ENCODE measurements at places on chromosomes 4 and X.

DNA sequence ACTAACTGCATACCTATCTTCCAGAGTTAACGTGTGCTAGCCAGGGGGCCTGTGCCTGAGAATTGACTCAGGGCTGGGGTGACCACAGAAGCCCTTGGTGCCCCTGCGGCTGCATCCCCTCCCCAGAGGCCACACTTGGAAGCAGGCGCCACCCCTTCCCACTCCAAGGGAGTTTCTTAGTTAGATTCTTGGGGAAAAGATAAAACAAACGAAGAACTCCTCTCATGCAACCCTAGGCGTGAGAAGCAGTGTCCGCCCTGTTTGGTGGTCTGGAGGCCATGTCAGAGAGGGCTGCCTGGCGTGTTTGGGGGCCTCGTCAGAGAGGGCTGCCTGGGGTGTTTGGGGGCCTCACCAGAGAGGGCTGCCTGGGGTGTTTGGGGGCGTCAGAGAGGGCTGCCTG lies 50.3 kb upstream of the HGFAC start:
- no peak for DNase-seq

GRCh38 chr4:65202853-65203236 lies 467.4 kb downstream of the EPHA5 start:
- DNase-seq = no peak

DNA sequence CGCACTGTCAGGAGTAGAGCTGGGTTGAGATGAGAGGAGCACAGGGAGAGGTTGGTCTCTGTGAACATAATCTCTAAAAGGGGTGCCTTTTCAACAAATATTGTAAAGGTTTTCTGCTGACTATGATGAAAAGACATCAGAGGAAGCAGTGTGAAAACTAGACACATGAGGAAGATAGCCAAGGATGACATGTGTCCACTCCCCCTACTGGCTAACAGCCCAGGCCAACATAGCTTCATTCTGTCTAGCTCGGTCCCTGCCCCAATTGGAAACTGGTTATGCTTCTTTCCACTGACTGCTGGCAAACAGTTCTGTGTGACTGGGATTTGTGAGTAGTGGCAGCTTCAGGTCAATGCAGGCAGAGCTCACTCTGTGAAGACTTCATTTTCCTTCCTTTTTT lies 115.4 kb upstream of the ESX1 start:
- no peak for DNase-seq

DNA sequence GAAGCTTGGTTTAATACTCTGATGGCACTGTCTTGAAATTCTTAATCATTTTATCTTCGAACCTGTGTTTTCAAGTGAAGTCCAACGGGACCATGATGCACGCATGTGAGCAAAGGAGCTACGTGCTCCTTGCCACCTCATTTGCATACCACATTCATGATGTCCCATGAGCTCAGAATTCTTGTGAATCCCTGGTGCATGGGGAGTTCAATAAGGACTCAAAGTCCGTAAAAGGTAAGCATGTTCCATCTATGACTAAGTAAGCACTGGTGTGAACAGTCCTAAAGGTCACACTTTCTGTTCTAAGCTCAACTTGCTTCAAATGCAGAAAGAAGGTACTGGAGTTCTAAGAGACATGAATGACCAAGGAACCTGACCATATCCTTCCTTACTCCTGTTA lies 13.1 kb upstream of the GPM6B start:
- no peak for DNase-seq

- DNase-seq = no peak
These were observed 85.9 kb downstream of the FIP1L1 start for GRCh38 chr4:53463340-53463739.

GRCh38 chrX:12972243-12972642 lies 2.7 kb upstream of the TMSB4X start:
- no peak for DNase-seq

GRCh38 chr4:38611676-38612075 lies 52.3 kb upstream of the KLF3 start:
- no peak for DNase-seq

GRCh38 chrX:30568136-30568535 lies 9.4 kb downstream of the TASL start:
- DNase-seq = peak; percentile 31

DNA sequence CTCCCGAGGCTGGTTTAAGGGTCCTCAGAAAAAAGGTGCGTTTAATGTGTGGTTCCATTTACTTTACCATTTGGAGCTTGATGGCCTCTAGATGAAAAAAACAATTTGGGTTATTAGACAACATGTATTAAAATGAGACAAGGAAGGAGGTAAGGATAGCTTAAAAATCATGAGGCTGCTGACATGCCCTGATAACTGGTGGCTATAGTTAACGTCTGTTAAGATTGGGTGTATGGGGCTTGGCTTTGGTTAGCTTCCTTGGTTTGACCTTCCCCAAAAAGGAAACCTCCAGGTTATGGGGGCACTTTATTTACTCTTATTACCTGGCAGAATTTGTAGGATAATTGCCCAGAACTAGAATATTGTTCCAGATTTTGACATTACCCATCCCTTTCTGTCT lies 51.5 kb downstream of the HMGB2 start:
- DNase-seq = no peak

- no peak for DNase-seq
These were observed 17.4 kb downstream of the YY2 start for GRCh38 chrX:21873063-21873775.

GRCh38 chrX:93868289-93868965 lies 194.4 kb downstream of the FAM133A start:
- DNase-seq = no peak
